ENCODE measurements at places on chromosomes 7 and 10.

DNA sequence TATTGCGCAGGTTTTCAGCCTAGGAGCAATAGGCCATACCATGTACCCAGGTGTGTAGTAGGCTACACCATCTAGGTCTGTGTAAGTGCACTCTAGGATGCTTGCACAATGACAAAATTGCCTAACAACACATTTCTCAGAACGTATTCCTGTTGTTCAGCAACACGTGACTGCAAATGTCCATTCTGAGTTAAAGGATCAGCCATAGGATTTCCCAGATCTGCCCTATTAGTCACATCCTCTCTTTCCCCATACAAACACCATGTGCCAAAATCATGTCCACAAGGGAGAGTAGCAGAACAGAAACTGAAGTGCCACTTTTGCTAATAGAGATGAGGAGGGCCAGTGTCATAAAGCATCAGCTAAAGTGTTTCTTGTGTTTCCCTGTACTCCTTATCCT, 42.6 kb upstream of the AMPH start:
- no peak for DNase-seq

DNA sequence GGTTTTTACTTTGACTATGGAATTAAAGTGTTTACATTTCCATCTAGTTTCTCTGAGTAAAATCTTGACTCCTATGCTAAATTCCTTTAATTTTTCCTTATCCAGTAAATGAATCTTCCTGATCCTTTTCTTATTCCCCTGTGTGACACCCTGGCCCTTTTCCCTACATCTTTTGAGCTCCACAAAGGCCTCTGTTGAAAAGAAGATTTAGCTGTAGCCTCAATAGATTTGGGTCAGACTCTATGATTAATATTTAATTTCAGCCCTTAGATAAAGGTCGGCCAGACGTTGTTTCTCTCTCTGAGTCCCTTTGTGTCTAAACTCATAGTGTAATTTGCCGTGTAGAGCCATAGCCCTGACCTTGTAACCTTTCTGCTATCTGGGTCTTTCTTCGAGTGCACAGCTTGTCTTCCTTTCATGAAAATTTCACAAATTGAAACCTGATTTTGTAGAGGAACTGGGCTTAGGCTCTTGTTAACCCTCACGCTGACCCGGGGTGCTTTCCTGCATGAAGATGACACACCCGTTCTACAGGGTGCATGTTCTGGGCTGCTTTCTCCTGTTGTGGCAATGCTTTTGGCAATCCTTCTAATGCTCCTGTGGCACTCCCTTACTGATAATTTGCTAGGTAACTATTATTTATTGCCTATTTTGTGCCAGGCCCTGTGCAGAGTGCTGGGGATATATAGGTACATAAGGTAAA, 21.2 kb downstream of the LSMEM1 start:
- no peak for DNase-seq

- no peak for DNase-seq
Measured at GRCh38 chr7:14507617-14508016, 394.9 kb downstream of the DGKB start.

DNA sequence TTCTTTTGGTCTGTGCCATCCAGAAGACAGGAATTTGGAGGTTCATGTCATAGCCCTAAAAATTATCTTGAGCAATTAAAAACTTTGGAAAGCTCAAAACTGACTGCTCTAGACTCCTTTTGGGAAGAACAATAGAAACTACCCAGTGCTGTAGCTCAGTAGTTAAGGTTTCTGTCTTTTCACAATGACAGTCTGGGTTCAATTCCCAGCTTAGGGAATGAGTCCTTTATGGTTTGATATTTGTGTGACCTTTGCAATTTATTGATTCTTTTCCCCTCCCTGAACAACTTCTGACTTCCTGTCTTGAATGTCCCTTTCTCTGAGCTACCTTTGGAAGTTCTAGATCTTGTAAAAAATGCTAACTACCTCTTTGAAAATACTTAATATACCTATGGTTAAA, 603.3 kb upstream of the IGFBP3 start:
- no peak for DNase-seq

- no peak for DNase-seq
Measured at GRCh38 chr7:6650086-6650485, 13.0 kb downstream of the ZNF316 start.

DNA sequence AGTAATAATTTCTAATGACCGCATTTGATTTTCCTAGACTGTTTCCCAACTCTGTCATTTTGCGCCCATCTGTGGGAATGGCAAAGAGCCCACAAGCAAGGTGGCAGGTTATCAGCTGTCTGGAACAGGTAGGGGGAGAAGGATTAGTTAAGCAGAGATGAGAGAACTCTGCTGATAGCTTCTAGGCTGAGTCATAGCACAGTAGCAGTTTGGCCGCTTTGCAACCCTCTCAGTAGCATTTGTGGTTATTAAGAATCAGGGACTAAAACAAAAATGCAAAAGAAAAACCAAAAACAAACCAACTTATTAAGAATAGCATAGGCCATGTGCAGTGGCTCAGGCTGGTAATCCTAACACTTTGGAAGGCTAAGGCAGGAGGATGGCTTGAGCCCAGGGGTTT, 602.7 kb upstream of the SORCS1 start:
- DNase-seq = no peak

DNA sequence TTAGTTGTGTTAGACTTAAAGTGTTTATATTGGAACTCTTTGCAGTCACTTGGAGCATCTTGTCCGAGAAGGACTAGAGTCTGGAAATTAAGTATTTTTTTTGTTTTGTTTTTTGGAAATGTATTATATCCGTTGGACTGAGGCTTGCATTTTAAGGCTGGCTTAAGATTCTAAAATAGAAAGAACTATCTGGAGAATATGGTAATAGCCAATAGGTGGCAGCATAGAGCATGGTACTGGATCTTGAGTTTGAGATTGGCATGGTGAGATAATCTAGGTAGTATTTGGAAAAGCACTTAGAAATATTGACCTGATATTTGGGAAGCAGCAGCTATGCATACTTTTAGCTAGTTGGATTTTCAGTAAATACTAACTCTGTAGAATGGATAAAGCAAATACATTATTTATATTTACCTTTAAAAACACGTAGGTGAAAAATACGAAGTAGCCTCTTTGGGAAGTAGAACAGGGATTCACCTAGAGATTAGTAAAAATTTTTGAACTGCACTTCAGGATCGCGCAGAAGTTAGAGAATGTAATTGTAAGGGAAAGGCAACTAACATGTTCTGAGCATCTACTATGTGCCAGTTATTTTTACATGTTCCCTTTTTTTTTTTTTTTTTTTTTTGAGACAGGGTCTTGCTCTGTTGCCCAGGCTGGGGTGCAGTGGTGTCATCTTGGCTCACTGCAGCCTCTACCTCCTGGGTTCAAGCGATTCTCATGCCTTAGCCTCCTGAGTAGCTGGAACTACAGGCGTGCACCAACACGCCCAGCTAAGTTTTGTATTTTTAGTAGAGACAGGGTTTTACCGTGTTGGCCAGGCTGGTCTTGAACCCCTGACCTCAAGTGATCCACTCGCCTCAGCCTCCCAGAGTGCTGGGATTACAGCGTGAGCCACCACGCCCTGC, 78.6 kb downstream of the LCOR start:
- DNase-seq = peak; percentile 51

- DNase-seq = no peak
Measured at GRCh38 chr7:74627661-74628411, 29.7 kb upstream of the GTF2I start.

GRCh38 chr10:46544989-46545791, 11.3 kb downstream of the GPRIN2 start:
- no peak for DNase-seq

- DNase-seq = no peak
Measured at GRCh38 chr10:120205368-120206018, 251.5 kb upstream of the PLPP4 start.

DNA sequence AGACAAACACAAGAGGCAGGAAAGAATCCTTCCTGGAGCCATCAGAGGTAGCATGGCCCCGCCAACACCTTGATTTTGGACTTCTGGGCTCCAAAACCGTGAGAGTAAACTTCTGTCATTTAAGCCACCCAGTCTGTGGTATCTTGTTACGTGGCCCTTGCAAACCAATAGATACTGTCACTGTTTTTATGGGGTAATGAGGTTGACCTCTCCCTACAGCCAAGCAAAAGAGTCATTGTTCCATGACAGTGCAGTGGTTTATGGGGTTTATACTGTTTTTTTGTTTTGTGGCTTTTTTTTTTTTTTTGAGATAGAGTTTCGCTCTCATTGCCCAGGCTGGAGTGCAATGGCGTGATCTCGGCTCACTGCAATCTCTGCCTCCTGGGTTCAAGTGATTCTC, 32.8 kb downstream of the KIAA1549 start:
- DNase-seq = no peak

- DNase-seq = no peak
Measured at GRCh38 chr7:90474284-90475210, 5.1 kb downstream of the PTTG1IP2 start.

DNA sequence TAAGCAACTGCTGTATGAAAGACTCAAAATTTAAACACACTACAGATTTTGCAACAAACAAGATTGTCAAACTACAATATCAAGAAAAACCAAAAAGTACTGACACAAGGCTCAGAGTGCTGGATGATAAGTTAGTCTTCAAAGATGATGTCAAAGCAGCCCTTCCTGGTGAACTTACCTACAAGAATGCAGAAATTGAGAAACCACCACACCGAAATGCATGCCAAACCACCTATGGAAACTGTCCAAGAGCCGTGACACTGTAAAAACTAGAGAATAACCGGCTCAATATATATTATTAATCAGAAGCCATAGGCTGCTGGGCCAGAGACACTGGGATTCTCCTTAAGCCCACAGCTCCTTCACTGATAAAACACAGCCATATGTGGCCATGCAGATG, 25.3 kb downstream of the DENND11 start:
- no peak for DNase-seq

GRCh38 chr10:60032723-60033122, 126.4 kb upstream of the CCDC6 start:
- peak; percentile 38 for DNase-seq

GRCh38 chr7:120990468-120991118, 2.1 kb downstream of the CPED1 start:
- DNase-seq = no peak
